Activated CD4-positive, alpha-beta memory T cell treated with anti-CD3 and anti-CD28 coated beads, Interleukin-2, amount 10 ng/mL, durations not matched to agents 7 days and 5 days (primary cell): ENCODE measurements at places on chromosomes 7 and 10. TPM values are rescaled to one million over a fixed set of nuclear protein-coding genes. Genes with fewer than 3 reads are reported as not detected.

- H3K36me3 ChIP-seq, result no peaks in the 10 kb centered on the region
- H3K4me3 ChIP-seq, result no peak overlapping the region
- peaks cover 9% of the 10 kb centered on the region for H3K4me1 ChIP-seq
- no peak for DNase-seq
- no peak overlapping the region for H3K27ac ChIP-seq
Observed at GRCh38 chr10:73965890-73966768, 31.8 kb upstream of the VCL start.

DNA sequence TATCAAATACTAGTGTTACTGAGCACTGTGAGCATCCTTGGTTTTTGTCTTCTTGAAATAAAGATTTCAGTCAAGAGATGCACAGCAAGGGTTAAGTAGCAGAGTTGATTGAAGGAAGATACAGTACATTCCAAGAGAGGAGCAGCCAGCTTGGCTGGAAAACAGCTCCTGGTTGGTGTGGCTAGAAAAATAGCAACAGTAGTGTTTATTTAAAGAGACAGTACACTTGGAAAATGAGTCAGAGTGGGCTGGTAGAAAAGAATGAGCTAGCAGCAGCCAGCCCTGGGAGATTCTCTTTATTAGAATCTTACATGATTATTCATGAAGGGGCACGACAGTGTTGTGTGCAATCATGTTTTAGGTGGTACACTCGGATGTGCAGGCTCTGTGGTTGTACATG is 1016.4 kb upstream of the SORCS1 start:
- no peak for DNase-seq
- H3K4me1 ChIP-seq, result no peaks in the 10 kb centered on the region
- H3K27ac ChIP-seq, result no peak overlapping the region
- no peaks in the 10 kb centered on the region for H3K36me3 ChIP-seq

The ZP3 gene
- total RNA-seq, result 9.3 TPM

GRCh38 chr10:12521423-12521822 is 172.1 kb downstream of the CAMK1D start:
- H3K36me3 ChIP-seq, result peaks cover 7% of the 10 kb centered on the region
- H3K4me3 ChIP-seq, result no peak overlapping the region
- H3K27me3 ChIP-seq, result no peaks in the 10 kb centered on the region
- no peaks in the 10 kb centered on the region for H3K4me1 ChIP-seq
- no peak overlapping the region for H3K27ac ChIP-seq
- DNase-seq, result no peak

GRCh38 chr7:84474436-84474835 is 279.8 kb upstream of the SEMA3A start:
- H3K27me3 ChIP-seq, result no peaks in the 10 kb centered on the region
- no peak overlapping the region for H3K27ac ChIP-seq
- H3K4me3 ChIP-seq, result no peak overlapping the region
- no peak for DNase-seq
- no peaks in the 10 kb centered on the region for H3K36me3 ChIP-seq
